ENCODE measurements at places on chromosomes 7 and 10. TPM values are rescaled to one million over a fixed set of nuclear protein-coding genes. Genes with fewer than 3 reads are reported as not detected.

The SPDYE5 gene
- total RNA-seq = not detected

The ACSM6 gene
- total RNA-seq = 0.12 TPM

DNA sequence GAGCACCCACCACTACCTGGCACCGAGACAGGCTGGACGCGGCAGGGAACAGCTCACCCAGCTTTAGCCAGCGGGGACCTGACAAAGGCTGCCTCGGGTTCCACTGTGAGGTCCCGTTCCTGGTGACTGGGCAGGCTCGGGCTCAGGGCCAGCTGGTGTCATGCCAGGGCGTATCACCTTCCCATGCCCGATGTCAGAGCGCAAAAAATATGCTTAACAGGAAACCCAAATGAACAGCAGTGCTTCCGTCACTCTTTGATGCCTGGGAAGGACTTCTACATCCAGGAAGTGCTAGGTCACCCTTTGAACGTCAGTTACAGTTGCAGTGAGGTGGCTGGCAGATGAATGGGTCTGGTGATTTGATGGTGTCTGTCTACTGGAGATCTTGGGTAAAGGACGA, 106.0 kb downstream of the ADARB2 start:
- no peak for DNase-seq

DNA sequence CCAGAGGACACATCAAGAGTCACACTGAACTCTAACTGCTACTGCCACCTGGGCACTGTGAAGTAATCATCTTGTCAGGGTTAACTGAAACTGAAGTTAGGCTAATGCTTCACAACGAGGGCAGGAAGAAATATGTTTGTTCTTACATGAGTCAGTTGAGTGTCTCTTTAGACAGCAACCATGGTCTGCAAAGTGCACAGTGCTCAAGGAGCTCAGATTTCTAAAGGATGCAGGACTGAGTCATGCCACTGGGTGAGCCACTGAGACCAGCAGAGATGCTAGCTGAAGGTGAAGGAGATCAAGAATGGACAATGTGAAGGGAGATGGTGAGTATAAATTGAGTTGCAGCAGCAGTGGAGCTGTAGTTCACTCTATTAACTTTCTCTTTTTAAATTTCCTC, 76.0 kb upstream of the CTTNBP2 start:
- no peak for DNase-seq

DNA sequence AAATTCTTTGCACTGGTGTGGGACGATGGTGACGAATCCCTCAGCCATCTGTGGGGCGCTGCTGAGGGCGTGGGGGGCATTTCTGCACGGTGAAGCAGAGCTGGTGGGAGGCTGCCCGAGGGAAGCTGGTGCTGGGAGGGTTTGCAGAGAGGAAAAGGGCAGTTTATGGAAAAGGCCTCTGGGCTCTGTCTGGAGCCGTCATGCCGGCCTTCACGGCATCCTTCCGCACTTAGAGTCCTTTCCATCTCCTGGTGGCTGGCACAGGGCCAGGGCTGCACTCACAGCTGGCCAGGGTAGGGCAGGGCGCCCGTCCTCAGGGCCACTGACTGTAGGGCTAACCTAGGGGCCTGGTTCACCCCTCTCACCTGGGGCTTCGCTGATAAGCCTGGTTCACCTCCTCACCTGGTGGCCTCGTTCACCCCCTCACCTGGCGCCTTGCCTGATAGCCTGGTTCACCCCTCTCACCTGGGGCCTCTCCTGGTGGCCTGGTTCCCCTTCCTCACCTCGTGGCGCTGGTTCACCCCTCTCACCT, 598 bp upstream of the AMZ1 start:
- DNase-seq = peak; percentile 61

DNA sequence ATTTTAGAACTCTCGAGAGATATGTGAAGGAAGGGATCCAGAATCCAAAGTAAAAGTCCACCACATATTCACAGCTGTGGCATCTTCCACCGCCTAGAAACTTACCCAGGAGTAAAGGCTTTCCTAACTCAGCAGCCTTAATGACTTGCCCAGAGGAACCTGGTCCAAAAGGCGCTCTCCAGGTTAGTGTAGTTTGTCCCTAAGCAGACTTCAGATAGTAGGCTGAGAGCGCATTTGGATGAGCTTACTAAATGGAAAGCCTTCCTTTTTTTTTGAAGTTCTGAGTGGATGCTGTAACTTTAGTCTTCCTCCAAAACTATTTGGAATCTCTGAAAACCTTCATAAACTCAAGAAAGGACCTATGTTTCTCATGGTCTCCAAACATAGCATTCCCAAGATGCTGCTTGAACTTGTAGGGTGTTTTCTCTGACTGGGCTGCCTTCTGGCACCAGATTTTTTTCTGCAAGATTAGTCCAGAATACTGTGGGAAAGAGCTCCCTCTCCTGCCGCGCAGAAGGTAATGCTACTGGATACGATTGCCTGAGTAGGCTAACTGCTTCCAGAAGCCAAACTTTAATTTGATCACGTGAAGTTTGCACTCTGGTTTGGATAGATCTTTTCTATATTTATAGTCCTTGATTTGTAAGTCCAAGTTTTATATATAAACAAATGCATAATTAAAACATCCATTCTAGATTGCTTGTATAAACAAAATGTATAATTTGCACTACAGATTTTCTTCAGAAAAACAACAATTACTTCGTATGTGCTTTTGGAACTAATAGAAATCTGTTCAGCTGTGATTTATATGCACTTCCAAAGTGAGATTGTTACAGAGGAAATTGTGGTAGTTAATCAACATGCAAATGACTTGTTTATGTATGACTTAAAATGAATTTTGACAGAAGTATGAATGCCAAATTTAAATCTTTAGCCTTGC, 19.6 kb upstream of the GPR37 start:
- peak; percentile 49 for DNase-seq

GRCh38 chr7:140402178-140402835, 1.6 kb upstream of the RAB19 start:
- DNase-seq = peak; percentile 23

DNA sequence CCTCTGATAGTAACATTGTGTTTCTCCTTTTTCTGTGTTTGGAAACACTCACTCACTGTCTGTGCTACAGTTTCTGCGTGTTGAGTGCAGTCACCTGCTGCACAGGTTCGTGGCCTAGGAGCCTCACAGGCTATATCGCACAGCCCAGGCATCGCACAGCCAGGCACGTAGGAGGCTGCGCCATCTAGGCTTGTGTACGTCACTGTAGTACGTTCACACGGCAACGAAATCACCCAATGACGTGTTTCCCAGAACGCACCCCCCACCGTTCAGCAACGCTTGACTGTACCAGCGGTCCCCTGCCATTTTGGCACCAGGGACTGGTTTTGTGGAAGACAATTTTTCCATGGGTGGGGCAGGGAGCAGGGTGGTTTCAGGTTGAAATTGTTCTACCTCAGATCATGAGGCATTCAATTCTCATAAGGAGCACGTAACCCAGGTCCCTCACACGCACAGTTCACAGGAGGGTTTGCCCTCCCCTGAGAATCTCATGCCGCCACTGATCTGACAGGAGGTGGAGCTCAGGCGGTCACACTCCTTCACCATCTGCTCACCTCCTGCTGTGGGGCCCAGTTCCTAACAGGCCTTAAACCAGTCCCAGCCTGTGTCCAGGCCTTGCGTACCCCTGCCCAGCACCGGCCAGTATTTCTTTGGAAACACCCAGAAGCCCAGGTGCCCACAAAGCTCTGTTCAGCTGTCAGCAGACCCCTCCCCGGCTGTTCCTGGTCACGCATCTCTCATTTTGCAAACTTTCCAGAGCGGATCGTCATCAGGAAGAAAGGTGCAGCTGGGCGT, 23.2 kb upstream of the PRKAR1B start:
- DNase-seq = no peak

DNA sequence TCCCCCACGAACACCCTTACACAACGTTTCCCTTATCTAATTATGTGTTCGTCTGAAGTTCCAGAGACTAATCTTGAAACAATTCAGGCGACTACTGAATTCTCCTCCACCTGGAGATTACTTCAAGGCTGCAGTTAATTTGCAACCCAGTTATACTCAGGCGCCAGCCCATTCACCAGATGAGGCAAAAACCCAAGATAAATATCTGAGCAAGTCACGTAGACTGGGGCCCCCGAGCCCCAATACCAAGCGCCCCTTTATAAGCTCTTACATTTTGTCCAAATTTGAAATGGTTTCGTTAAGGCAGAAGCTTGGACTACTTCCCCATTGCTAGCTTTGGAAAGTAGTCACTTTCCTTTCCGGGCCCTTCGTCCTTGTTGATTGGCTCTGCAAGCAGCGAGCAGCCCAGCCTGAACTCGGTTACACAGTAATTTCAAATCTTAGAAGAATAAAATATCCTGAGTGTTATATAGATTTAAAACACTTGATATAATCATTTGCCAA, 1.2 kb downstream of the TPK1 start:
- DNase-seq = peak; percentile 19

DNA sequence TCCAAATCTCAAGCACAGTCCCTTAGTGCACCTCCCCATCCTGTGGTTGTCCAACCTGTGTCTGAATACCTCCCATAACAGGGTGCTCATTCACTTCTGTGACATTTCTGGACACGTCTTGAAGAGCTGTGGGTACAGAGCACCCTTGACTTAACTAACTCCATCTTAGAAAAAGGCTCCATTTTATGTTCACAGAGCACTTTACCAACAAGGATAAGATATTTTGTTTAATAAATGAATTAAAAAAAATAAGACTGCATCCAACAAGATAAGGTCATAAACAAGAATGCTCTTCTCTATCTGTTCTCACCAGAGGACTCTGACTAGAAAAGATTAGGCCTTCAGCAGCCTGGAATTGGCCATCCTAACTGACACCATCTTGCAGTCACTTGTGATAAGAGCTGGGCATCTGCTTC, 335.2 kb upstream of the ZNF32 start:
- no peak for DNase-seq

GRCh38 chr7:114786455-114786854, 135.4 kb upstream of the MDFIC start:
- no peak for DNase-seq

GRCh38 chr7:42120191-42120590, 116.8 kb downstream of the GLI3 start:
- no peak for DNase-seq

DNA sequence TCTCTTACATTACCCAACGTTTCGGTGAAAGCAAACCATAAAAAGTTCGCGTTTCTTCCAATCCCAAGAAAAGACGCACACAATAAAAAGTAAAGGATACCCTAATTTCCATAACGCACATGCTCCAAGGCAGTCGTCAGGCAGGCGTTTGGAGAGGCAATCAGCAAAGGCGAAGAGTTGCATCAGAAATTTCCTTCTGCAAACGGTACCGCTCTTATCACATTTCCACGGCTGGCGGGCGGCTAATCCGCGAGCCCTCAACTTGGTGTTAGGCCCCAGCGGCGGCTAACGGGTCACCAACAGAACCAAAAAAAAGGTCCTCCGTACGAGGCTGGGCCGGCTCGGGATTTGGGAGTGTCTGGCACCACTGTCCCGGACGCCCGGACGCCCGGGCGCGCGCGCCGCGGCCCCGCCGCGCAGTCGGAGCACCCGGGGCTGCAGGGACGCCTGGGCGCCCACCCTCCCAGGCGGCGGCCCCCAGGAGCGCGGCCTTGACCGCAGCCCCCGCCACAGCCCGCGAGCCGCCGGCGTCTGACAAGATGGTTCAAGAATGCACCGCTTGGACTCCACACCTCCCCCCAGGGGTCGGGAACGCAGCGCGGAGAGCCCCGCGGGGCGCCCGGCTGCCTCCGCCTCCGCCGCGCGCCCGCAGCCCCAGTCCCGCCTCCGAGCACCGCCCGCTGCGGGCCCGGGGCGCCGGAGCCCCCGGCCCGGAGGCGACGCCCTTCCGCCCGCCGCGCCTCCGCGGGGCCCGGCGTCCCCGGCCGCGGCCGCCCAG, 9.8 kb upstream of the GRB10 start:
- DNase-seq = peak; percentile 42

DNA sequence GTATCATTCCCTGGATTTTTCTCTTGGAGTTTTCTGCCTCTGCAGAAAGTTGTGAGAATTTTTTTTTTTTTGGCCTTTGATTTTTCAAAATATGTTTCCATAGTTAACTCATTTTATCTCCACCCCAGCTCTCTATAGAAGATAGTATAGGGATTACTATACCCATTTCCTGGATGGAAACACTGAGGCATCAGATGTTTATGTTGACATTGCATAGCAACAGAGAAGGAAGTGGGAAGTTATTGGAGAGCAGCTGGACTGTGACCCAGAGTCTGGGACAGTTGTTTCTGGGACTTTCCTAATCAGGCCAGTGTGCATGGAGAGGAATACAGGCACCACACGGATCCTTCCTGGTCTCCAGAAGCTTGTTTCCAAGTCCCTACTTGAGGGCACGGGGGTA, 158.0 kb downstream of the CDH23 start:
- no peak for DNase-seq

DNA sequence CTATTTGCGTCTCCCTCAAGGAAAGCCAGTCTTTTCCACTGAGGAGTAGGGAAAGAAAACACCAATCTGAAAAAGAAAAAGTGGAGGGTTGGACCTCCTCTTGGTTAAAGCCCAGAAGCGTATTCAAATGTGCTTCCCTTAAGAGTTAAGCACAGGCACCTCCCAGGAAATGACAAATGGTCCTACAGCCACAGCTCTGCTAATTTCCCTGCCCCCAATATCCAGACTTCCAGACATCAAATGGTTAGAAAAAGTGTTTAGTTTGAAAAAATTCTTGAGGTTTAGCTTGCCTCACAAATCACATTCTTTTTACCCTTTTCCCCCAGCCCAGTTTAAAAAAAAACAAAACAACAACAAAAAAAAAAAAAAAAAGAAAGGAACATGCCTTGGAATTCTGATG, 19.0 kb upstream of the COL1A2 start:
- DNase-seq = peak; percentile 92

- DNase-seq = no peak
Measured at GRCh38 chr7:54663186-54663585, 95.8 kb downstream of the SEC61G start.
